ENCODE measurements at places on chromosomes 3 and 15.

DNA sequence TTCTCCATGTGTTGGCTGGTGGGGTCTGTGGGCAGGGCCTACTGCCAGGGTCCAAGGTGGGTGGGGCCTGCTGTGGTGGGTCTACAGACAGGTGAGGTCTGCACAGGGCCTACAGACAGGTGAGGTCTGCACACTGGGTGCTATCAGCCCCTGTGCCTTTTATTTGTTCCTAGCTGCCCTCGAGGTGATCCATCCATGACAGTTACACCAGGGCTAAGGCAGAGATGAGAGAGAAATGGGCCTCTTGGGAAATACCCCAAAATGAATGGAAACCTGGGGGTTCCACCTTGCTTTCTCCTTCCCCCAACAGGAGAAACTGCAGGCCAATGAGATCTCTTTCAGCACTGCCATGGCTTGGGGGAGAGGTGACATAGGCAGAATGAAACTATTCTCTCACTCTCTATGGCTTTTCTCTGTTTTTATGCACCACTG is 36.4 kb downstream of the CFAP100 start:
- DNase-seq: no peak

- no peak for DNase-seq
Measured at GRCh38 chr3:188358787-188359493, 205.0 kb downstream of the LPP start.

DNA sequence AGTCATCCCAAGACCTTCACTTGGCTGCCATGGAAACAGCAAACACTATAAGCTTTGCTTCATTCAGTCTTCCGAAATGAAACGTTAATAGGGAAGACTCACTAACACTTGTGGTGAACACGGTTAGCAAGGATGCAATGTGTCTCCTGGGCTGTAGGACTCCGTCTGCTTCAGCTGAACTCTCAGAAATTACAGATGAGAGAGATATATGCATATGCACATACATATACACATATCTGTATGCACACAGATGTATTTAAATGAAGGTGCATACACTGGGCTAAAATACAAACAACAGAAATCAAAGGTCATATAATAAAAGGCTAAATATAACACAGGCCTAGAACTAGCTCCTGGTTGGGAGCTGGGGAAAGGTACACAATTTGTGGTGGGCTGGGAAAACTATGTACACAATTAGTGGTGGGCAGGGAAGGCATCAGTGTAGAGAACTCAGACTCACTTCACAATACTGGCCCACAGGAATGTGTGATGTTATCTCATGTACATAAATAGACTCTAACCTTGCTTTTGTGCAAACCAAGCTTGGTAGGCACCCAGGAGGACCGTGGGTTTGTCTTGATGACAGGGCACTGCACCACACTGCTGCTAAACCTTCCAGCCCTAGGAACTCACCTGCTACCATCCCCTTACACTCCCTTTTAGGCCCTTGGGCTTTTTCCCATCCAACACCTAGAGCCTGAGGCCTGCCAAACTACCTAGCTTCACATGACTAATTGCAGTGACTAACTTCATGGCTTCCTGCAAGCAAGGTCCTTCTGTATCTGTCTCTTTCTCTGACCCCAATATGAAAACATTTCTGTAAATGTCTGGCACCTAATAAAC is 873.1 kb downstream of the NSUN3 start:
- DNase-seq: no peak

DNA sequence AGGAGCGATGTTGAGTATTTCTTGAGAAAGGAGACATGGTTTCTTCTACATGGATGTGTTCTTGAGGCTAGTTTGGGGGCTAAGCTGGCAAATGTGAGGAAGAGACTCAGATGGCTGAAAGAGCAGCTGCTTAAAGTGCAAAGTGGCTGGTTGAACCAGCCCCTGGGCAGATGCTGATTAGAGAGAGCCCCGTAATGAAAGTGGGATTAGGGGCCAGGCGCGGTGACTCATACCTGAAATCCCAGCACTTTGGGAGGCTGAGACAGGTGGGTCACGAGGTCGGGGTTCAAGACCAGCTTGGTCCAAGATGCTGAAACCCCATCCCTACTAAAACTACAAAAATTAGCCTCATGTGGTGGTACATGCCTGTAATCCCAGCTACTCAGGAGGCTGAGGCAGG is 75.0 kb upstream of the GCNT3 start:
- DNase-seq: no peak

DNA sequence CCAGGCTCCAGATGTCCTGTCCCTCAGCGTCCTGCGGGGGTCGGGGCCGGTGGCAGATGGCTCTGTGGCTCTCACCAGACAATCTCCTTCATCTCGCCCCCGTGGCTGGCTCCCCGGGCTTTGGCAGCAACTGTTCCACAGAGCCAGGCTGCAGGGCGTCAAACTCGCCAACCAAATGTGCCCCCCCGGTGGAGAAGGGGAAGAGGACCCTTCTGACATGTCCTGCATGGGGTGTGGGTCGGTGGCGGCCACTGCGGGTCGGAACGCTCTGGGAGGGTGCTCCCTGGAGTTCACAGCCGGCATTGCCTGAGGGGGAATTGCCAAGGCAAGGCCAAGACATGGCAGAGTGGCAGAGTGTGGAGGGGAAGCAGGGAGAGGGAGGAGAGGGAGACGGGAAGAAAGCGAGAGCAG is 36.0 kb downstream of the BDH1 start:
- DNase-seq: no peak

- DNase-seq: no peak
Measured at GRCh38 chr15:56934269-56934668, 15.8 kb downstream of the TCF12 start.

GRCh38 chr3:114758831-114759699 is 388.0 kb downstream of the ZBTB20 start:
- no peak for DNase-seq

DNA sequence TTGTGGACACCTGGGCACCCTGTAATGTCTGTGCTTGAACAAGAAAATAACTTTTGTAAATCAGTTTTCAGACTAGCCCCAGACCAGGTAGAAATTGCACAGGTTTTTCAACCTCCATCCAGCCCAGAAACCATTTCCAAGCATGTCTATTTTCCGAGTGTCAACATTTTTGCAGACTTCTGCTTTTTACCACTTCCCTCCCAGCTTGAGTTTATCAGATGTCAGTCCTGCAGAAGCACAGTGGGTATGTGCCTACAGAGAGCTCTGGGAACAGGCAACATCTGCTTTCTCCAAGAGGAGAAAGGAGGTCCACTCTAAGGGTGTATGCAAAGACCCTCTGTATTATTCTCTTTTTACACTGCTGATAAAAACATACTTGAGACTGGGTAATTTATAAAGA is 83.9 kb downstream of the LRRK1 start:
- no peak for DNase-seq

DNA sequence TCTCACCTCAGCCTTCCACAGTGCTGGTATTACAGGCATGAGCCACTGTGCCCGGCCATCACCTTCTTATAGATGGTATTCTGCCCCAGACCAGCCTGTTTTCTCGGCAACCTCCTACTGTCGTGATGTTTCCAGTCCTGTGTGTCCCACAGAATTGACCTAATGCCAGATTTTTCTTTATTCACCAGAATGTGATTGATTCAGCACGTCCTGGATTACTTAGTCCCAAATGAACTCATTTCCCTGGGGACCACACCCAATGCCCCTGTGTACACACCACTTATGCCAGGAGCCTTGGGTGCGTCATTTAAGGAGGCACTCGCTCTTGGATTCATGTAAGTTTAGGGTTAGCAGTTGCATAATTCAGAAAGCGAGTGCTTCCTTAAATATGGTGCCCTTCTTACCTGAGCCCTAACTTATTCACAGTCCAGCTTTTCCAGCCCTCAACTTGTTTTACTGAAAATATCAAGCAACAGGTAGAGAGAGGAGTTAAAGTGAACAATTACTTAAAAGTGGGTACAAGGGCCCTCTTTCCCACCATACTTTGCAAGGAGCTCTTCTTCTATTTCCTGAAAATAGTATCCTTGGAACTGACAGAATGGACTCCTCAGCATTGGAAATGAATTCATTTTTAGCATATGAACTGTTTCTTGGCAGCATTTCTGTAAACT is 64.6 kb upstream of the UBE2E1 start:
- no peak for DNase-seq

DNA sequence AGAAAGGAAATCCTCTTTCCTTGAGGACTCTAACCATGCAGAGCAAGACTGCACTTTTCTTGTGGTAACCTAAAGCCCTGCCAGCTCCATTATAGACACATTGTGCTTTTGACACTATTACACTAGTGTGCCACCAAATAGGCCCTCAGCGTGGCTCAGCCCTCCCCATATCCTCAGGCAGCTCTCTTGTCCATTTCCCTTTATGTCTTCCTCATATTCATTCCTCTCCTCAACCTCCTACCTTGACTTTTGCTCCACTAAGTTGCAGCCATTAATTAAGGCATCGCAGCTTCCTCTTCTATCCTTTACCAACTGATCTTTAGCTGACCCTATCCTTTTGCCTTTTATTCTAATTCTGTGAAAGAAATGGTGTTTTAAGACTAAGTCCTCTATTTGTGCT is 3.7 kb downstream of the ATG7 start:
- no peak for DNase-seq

DNA sequence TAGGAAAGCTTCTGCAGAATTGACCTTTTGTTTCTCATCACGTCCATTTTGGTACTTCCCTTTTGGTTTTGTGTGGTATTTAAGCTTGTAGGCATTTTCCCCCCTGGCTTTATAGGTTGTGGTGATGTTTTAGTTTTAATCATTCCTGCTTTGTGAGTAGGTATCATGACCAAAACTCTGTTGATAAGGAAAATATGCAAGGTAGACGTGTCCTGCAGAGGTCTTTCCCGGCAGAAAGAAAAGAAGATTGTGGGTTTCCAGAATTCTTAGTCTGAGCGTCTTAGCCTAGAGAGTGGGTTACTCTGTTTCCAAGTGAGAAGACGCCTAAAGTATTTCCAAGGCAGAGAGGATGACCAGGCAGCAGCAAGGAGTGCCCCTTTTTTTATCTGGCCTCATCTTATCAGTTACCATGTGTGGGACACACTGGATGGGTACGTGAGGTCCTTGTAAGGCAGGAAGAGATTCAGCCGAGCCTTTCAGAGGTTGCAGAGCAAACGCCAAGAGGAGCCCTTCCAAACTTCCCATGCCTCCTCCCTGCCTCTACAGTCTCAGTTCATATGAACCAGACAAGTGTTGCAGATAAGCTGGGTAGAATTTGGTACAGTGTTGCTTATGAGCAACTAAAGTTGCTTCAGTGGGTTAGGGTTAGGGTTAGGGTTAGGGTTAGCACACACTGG is 58.8 kb downstream of the ARNT2 start:
- DNase-seq: no peak

DNA sequence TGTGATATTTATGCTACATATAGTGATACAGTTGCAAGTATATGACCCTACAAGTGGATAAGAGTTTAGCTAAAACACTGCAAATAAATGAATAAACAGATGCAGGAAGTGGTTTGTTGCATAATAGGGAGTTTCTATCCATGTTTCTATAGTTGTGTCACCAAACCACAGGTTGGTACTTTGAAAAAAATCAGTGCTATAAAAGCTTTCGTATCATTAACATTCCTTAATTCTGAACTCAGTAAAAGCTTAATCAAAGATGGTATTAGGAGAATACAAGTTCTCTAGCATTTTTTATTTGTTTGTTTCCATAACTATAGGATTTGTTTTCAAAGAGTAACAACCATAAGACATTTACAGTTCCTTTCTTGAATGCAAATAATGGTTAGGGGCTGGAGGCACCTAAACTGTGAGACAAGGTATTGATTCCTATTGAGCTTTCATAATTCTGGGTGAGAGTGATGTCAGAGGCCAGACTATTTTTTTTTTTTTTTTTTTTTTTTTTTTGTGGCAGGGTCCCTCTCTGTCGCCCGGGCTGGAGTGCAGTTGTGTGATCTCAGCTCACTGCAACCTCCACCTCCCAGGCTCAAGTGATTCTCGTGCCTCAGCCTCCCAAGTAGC is 29.6 kb downstream of the CPOX start:
- DNase-seq: no peak

- DNase-seq: peak; percentile 27
Measured at GRCh38 chr3:53464424-53464823, 30.0 kb upstream of the CACNA1D start.

DNA sequence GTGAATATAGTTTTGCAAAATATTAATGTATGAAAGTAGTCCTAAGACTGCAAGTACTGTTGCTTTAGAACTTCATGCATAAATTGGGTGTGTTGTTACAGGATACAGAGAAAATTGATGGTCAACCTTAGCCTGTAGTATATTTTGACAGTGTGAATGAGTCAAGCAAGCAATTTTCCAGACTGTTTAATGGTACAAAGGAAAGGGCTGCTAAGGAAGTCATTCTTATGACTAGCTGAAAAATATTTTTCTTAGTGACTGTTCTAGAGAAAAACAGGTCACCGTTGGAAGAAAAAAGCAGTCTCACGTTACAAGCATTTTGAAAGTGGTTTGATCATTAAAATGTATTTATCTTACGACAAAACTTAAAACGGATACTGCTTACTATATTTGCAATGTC is 49.2 kb downstream of the MBNL1 start:
- no peak for DNase-seq

DNA sequence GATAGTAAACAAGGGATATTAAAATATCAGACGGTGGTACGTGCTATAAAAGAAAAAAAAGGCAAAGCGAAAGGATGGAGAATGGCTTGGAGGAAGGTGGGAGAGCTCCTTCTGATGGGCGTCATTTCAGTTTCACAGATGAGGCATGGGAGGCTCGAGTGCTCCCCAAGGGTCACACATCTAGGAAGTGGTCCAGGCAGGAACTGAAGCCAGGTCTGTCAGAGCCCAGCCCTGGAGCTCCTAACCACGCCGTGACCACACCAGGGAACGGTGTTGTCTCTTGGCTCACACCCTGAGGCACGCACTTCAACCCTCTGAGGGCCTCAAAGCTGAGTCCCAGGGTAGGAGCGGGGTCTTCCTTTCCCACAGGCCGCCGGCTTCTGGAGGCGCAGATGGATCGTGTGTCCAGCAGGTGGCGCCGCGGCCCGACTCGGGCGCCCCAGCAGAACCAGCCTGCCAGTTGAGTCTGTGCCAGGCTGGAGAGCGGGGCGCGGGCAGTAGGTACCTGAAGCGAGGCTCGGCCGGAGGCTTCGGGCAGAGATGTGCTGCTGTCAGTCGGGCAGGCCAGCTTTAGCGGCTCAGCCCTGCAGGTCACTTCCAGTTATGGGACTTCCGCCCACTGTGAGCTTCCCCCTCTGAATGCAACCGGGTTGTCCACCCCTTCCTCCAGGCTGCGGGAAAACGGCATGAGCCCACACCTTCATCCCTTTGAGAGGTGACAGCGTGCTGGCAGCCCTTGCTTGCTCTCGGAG is 68.1 kb downstream of the SLC6A1 start:
- peak; percentile 78 for DNase-seq

- peak; percentile 78 for DNase-seq
Measured at GRCh38 chr15:57541805-57542504, 49.7 kb upstream of the MYZAP start.

GRCh38 chr3:146817704-146818103 is 212.6 kb upstream of the PLSCR5 start:
- DNase-seq: no peak

GRCh38 chr3:123076496-123077418 is 9.9 kb downstream of the PDIA5 start:
- peak; percentile 85 for DNase-seq

DNA sequence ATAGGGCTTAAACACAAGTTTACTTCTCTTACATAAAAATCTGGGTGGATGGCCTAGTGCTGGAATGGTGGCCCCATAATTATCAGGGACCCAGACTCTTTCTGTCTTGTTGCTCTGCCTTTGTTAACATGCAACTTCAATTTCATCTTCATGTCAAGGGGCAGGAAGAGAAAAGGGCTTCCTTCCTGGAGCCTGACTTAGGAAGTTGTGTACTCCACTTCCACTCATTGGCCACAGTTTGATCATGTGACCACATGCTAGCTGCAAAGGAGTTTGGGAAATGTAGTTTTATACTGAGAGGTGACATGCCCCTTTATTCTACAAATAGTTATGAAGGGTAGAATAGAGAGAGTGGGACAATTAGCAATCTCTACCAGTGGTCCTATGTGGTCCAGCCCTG is 39.3 kb downstream of the RHCG start:
- no peak for DNase-seq
